ENCODE measurements at places on chromosomes 3 and 15. TPM values are rescaled to one million over a fixed set of nuclear protein-coding genes. Genes with fewer than 3 reads are reported as not detected.

GRCh38 chr3:119508172-119508845 is 10.0 kb downstream of the TIMMDC1 start:
- no peak for DNase-seq
- no peaks in the 10 kb centered on the region for H3K27me3 ChIP-seq
- peak overlapping the region; percentile 7 for H3K27ac ChIP-seq
- H3K36me3 ChIP-seq, result peaks cover 21% of the 10 kb centered on the region

The ALCAM gene
- 28.6 TPM for total RNA-seq

GRCh38 chr3:6709178-6709577 is 151.7 kb upstream of the GRM7 start:
- no peaks in the 10 kb centered on the region for H3K4me1 ChIP-seq
- no peak overlapping the region for H3K27ac ChIP-seq
- no peak overlapping the region for H3K4me3 ChIP-seq
- H3K36me3 ChIP-seq, result no peaks in the 10 kb centered on the region
- no peaks in the 10 kb centered on the region for H3K27me3 ChIP-seq

The MUSTN1 gene
- not detected for total RNA-seq

The MESP1 gene
- total RNA-seq, result 0.50 TPM

GRCh38 chr3:23461069-23461468 is 257.9 kb downstream of the UBE2E2 start:
- H3K27me3 ChIP-seq, result no peaks in the 10 kb centered on the region
- H3K36me3 ChIP-seq, result peaks cover 1% of the 10 kb centered on the region
- H3K4me3 ChIP-seq, result no peak overlapping the region
- DNase-seq, result no peak
- no peak overlapping the region for H3K27ac ChIP-seq

Data from progenitor cell of endocrine pancreas (in vitro differentiated cells).